ENCODE measurements at places on chromosomes 2 and 18. TPM values are rescaled to one million over a fixed set of nuclear protein-coding genes. Genes with fewer than 3 reads are reported as not detected.

GRCh38 chr18:32759611-32760167 is 13.1 kb downstream of the KLHL14 start:
- no peak overlapping the region for H3K4me3 ChIP-seq
- H3K27me3 ChIP-seq, result no peaks in the 10 kb centered on the region
- H3K27ac ChIP-seq, result no peak overlapping the region
- no peaks in the 10 kb centered on the region for H3K36me3 ChIP-seq
- DNase-seq, result no peak
- H3K4me1 ChIP-seq, result no peaks in the 10 kb centered on the region

The CNDP1 gene
- total RNA-seq, result not detected

DNA sequence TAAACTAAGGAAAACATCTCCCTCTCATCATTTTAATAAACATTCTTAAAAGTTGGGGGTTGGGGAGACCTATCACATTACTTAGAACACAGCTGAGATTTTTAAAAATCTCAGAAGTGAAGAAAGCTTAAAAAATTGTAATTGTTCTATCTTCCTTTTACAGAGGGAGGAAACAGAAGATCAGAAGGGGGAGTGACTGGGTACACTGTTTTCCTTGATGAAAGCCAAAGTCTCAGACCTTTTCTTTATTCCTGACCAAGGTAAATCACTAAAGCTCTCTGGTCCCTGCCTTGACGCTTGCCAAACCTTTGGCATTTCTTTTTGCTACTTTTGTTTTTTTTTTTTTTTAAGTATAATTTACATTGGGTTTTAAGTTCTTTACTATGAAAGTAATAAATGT is 85.0 kb upstream of the DTNB start:
- H3K4me1 ChIP-seq, result no peaks in the 10 kb centered on the region
- no peaks in the 10 kb centered on the region for H3K27me3 ChIP-seq
- H3K4me3 ChIP-seq, result no peak overlapping the region
- peaks cover 72% of the 10 kb centered on the region for H3K36me3 ChIP-seq
- no peak for DNase-seq
- H3K27ac ChIP-seq, result no peak overlapping the region

The TGFA gene
- not detected for total RNA-seq

GRCh38 chr18:49023271-49023937 is 72.6 kb upstream of the SMAD7 start:
- DNase-seq, result no peak
- H3K4me3 ChIP-seq, result no peak overlapping the region
- H3K27ac ChIP-seq, result no peak overlapping the region
- H3K36me3 ChIP-seq, result no peaks in the 10 kb centered on the region
- H3K4me1 ChIP-seq, result peaks cover 20% of the 10 kb centered on the region

DNA sequence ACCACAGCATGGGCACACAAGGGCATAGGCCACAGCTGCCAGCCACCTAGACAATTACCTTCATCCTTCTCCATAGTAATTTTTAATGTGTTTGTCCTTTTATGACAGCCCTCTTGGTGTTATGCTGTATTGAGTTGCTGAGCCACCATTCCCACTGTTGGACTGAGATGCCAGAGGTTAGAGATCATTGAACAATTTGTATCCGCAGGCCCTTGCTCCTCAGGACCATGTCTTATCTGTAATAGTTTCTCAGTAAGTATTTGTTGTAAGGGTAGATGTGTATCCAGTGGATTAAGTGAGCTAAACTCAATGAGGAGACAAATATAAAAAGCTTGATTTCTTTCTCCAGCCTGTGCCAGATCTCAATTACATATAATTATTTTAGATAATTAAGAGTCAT is 832.8 kb upstream of the ID2 start:
- no peaks in the 10 kb centered on the region for H3K4me1 ChIP-seq
- no peak overlapping the region for H3K27ac ChIP-seq
- no peak for DNase-seq
- H3K36me3 ChIP-seq, result no peaks in the 10 kb centered on the region

GRCh38 chr18:58363767-58364540 is 264.9 kb downstream of the ALPK2 start:
- no peak overlapping the region for H3K27ac ChIP-seq
- peaks cover 9% of the 10 kb centered on the region for H3K36me3 ChIP-seq
- H3K27me3 ChIP-seq, result no peaks in the 10 kb centered on the region
- no peak for DNase-seq
- H3K4me3 ChIP-seq, result no peak overlapping the region

- H3K4me3 ChIP-seq, result no peak within 1 kb of the TSS
- H3K4me1 ChIP-seq, result no peaks in the 10 kb centered on the region
- no peak for DNase-seq
- peaks cover 5% of the 10 kb centered on the region for H3K27me3 ChIP-seq
- H3K27ac ChIP-seq, result no peak within 1 kb of the TSS
Measured at GRCh38 chr2:1744446-1745170, at the start of gene PXDN. Gene PXDN (minus strand): TSS chr2:1744515. CDS start chr2:1744455, 60 bp downstream.

- no peak overlapping the region for H3K4me3 ChIP-seq
- no peak for DNase-seq
- no peaks in the 10 kb centered on the region for H3K27me3 ChIP-seq
Measured at GRCh38 chr2:164495491-164496223, 125.6 kb downstream of the GRB14 start.

DNA sequence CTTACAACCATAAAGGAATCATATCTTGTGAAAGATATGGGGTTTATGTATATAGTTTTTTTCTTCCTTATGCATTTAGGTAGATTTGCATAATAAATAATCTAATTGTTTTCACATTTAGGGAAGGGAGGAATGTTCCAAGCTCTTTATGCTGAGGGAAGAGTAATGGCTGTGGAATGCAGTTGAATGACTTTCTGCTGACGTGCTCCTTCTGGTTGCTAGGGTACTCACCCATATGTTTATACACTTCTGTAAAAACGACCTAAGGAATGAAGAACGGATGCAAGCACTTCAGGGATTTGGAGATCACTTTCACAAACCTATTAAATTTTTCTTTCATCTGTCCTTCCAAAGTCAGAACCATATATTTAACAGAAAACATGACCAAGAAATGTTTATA is 29.2 kb upstream of the PPP4R1 start:
- DNase-seq, result no peak
- no peak overlapping the region for H3K27ac ChIP-seq
- no peaks in the 10 kb centered on the region for H3K4me1 ChIP-seq
- H3K27me3 ChIP-seq, result no peaks in the 10 kb centered on the region
- no peaks in the 10 kb centered on the region for H3K36me3 ChIP-seq
- no peak overlapping the region for H3K4me3 ChIP-seq
